ENCODE measurements at places on chromosomes 7 and 10.
A peak's percentile ranks its signal among the peaks of the same experiment; 100 is the strongest.

DNA sequence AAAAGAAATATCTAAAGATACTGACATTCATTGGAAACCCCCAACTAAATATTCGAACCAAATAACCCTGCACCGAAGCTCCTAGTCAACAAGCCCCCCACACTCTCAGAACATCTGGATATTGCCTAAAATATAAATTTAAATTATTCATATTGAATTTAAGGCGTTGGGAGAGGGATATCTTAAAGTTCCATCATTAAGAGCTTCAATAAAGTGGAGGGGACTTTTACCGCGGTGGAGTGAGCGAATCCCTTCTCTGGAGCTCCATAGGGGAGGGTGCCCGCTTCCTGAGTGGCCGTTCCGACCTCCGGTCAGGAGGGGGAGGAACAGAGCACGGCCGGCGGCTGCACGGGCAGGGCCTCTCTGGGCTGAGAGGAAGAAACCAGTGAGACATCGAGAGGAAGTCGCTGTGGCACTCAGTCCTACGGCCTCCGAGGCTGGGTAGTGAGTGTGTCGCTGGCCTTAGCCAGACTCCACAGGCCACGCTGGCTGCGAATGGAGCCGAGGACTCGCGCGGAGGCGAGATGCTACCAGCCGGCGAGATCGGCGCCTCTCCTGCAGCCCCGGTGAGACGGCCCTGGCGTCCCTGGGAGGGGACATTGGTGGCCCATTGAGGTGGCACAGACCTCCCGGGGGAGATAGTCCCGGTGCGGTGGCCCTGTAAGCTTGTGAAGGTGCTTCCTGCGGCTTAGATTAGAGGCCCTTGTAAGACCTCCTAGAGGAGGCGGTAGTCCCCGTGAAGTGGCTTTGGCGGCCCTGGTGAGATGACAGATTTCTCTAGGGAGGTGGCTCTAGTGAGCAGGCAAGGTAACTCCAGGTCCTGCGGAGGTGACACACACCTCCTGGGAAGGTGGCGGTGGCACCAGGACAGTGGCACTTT, at the start of gene RINT1:
Gene RINT1 (plus strand): TSS at position 410 of the 880 bp plus-strand sequence. CDS start 115 bp downstream, at position 525.
- DNase-seq: peak; percentile 91

DNA sequence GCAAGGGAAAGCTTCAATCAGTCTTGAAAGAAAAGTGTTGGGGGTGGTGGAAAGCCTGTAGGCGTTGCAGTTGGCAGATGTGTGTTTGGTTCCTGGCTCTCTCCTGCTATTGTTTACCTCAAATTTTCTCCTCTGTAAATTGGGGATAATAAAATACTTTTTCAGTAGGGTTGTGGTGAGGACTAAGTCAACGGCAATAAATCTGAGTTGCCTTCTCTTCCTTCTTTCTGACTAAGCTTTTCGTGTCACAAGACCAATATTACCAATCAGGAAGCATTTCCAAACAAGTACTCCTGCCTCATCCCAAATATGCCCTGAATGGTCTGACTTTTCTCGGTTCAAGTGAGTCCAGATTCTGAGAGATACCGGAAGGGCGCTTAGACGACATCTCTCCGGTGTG, 54.0 kb downstream of the CREB5 start:
- DNase-seq: no peak

- DNase-seq: no peak
These were observed 4.1 kb upstream of the ARHGAP22 start for GRCh38 chr10:48608976-48609375.

GRCh38 chr10:124999433-125000365, 57.8 kb downstream of the ZRANB1 start:
- no peak for DNase-seq

DNA sequence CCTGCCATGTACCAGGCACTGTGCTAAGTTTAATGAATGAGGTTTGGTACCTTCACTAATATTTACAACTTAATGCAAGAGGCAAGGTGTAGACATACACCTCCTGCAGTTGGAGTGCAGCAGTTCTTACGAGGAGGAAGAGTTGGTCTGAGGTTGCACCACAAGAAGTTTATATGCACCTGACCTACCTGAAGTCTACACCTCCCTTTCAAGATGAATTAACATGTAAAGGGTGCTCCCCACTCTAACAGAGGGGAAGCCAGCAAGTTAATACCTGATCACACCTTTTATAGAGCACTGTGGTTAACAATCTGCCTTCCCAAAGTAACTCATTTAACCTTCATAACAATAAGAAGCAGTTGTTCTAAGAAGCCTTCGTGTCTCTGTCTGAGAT, 120.0 kb downstream of the LYZL1 start:
- DNase-seq: no peak
